ENCODE measurements at places on chromosomes 7 and 10.

- DNase-seq, result no peak
Observed at GRCh38 chr7:92723205-92723604, 113.2 kb downstream of the CDK6 start.

GRCh38 chr7:155882596-155882995, 70.3 kb upstream of the SHH start:
- DNase-seq, result no peak

GRCh38 chr10:6497620-6498019, 82.5 kb downstream of the PRKCQ start:
- DNase-seq, result no peak

- no peak for DNase-seq
Observed at GRCh38 chr10:130989670-130990232, 321.8 kb downstream of the TCERG1L start.

DNA sequence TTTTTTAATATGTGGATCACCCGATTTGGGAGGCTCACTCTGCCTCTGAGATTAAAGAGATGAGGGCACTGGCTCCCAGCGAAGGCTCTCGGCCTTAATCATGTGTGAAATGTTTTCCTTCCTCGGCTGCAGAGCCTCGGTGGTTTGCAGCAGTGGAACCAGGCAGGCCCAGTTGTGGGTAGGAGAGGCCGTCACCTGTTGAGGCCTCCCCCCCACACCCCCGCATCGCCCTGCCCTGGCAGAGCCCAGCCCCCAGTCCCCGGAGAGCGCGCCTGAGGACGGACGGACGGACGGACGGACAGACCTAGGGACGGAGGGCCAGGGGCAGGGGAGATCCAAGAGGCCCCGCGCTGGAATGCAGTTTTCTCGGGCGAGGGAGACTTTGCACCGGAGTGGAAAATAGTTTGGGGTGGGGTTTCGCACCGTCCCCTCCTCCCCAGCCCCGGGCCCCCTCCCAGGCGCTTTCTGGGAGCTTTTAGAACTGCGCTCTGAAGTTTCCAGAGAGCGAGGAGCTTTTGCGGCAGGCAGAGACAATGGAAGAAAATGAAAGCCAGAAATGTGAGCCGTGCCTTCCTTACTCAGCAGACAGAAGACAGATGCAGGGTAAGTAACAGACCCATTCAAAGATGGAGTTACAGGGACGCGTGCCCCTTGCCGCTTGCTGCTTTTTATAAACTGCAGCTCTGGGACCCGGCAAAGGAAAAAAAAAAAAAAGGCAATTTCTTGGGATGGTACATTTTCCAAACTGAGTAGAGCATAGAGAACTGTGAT, at the start of gene KIAA1217:
TSS of gene KIAA1217 (plus strand) at position 478 of the 771 bp plus-strand sequence. CDS start at position 534, 56 bp downstream.
- DNase-seq, result no peak

DNA sequence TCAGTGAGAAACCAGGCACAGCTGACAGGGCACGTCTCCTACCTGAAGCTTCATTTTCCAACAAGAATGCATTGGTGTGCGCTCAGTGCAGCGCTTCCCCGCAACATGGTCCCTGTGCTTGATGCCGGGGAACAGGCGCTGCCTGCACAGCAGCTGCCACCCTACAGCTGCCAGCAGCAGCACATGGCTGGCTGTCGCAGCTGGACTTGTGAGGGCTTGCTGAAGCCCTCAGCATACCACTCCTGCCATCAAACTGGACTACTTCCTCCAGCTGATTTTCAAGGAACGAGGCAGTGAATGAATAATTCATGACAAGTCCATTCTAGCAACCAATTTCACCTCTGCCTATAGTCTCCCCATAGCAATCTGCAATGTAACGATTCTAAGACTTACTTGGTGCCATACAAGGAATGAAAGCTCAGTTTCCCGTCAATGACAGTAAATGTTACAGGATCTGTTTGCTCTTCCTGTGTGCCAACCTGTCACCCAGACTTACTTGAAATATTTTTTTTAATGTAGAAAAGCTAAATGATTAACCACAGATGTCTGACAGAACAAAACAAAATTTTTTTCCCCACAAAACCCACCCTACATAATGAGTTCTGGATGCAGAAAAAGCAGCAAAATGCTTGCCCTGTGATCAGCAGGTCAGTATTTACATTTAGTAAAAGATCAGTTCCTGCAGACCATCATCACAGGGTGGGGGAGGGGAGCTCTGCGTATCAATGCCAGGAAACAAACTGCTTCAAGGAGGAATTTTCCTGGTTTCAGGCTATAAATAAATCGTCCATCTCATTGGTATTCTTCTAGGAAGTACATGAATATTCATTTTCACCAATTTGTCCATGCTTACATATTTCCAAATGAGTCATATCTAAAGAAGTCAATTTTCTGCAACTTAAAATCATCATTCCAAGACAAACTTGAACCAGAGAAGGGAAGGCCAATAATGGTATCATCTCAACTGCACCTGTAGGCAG, 140.6 kb downstream of the ALOX5 start:
- no peak for DNase-seq

DNA sequence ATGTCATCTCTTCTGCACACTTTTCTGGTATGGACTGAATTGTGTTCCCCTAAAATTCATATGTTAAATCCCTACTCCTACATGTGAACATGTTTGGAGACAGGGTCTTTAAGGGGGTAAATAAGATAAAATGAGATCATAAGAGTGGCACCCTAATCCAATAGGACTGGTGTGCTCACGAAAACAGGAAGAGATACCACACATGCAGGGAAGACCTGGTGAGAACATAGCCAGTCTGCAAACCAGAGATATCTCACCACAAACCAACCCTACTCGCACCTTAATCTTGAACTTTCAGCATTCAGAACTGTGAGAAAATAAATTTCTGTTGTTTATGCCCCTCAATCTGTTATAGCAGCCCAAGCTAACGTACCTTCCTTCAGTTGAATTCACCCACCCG, 51.8 kb downstream of the VWDE start:
- no peak for DNase-seq

GRCh38 chr10:69272624-69273023, 5.7 kb upstream of the HK1 start:
- peak; percentile 17 for DNase-seq

GRCh38 chr7:102895602-102896001, 17.2 kb upstream of the LRRC17 start:
- DNase-seq, result no peak

DNA sequence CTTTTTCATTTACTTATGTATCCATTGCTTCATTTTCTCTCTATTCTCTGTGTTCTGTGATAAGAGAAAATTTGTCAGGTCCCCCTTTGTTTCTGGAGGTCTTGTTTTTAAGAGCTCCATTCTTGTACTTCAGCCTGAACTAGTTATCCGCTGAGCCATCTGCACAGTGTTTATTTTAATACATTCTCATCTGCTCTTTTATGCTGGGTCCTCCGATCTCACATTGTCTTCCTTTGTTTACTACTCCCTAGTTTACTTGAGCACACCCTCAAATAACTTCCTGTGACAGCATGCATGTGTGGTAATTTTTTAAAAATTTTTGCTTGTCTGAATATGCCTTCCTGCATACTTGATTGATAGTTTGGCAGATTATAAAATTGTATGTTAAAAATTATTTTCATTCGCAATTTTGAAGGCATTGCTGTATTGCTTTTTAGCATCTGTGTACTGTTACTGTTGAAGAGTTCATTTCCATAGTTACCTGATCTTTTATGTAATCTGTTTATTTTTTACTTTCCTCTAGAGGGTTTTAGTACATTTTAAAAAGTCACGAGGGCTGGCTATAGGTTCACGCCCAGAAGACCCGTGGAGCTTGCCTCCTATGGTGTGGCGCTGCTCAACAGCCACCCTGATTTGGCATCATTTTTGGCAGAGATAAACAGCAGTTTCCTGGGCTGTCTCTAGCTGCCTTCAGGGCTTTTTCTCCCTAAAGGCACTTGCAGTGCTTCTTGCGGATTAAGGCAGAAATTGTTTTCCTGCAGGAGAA, 31.9 kb downstream of the RSBN1L start:
- no peak for DNase-seq

DNA sequence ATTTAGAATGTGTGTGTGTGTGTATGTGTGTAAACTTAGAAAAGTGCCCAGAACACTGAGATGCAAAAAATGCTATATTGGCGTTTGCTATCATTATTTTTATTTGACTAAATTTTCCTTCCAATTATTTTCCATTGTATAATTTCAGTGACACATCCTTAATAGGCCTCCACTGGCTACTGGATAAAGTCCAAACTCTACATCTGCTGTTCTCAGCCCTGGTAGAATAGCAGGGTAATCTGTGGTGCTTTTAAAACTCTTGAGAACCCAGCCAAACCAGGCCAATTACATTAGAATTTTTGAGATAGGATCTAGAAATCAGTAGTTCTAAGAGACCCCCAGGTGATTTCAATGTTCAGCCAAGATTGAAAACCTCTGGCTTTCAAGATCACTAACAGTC, 66.4 kb downstream of the ZNF503 start:
- DNase-seq, result no peak

DNA sequence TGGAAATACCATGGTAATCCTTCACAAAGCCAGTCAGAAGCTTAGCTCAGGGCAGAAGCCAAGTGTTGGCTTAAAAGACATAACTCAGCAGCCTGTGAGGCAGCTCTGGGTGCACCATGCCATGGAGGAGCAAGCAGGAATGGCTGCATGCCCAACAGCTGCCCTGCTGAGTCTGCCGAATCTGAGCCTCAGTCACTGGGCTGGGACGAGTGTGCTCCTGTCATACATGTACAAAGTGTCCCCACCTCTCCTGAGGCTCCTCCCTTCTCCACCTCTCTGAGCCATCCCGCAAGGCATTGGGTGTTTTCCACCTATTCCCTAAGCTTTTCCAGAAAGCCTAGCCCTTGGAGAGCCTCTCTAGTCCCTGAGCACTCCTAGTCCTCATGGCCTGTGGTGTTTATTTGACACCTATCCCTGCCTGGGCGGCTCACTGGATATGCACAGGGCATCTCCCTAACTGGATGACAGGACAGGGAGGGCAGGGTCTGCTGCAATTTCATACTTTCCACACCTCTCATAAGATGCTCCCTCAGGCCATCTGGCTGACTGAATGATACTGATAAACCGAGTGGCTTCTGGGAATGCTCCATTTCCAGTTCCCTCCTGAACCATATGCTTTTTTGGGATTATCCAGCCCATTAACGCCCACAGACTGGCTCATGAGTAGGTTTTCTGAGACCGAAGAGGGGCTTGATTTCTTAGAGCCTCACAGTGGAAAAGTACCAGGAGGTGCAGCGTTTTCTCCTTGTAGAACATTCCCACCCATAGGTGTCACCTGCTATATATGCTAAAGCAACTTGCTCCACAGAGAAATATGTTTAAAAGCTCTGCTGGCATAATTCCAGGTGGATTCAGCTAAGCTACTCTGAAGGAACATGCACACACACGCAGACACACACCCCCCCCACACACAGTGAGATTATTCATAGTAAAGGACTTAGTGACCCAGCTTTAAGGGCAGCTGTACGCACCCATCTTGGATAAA, 199.3 kb downstream of the SNX10 start:
- no peak for DNase-seq

DNA sequence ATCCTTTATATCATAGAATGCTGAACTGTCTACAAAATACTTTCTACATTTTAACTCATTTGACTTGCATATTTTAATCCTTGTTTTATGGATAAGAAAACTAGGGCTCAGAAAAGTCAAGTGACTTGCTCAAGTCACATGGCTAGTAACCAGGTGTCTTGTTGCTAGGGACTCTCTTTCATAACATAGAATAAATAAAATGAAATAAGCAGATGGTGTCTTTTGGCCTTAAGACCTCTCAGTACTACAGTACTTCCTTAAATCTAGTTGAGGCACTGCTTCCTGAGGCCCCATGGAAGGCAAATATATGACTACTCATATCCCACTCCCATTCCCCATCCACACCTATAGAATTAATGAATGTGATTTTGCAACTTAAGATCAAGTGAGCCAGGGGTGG, 87.9 kb downstream of the CDK6 start:
- DNase-seq, result no peak

DNA sequence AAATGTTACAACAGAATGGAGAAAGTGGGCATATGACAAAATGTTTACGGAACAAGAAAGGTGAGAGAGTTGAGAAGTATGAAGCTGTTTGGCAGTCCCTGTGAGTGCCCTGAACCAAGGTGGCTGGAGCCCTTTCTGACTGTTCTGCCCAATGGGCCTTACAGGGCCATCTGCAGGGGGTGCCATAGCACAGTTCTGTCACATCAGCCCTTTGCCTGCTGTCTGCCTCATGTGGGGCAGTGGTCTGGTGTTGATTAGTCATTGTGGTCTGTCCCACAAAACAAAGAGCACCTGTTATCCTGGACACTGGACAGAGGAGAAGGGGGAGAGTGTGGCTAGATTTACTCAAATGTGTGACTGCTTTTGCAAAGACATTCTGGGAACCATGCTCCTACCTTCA, 51.5 kb upstream of the OSBPL3 start:
- no peak for DNase-seq

DNA sequence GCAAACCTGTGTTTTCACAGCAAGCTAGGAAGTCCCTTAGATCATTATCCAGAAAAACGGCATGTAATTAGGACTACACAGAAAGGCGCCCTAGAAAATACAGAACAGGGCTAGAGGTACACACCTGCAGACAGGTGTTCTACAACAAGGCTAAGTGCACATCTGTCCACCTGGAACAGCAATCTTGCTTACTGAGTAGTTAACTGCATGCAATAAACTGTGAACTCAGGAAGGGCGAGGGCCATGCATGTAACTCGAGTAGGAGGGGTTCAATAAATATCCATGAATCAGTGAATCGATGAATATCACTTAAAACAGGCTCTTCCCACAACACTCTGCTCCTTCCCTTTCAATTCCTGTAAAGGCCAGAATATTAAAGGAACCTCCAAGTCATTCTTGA, 22.0 kb downstream of the FAM171A1 start:
- DNase-seq, result no peak

GRCh38 chr7:129433847-129434674, at the start of gene STRIP2:
Gene STRIP2 (plus strand): TSS chr7:129434432. CDS start chr7:129434473, 41 bp downstream.
- peak; percentile 37 for DNase-seq

GRCh38 chr10:7412237-7412927, 1.5 kb upstream of the SFMBT2 start:
- DNase-seq, result no peak

DNA sequence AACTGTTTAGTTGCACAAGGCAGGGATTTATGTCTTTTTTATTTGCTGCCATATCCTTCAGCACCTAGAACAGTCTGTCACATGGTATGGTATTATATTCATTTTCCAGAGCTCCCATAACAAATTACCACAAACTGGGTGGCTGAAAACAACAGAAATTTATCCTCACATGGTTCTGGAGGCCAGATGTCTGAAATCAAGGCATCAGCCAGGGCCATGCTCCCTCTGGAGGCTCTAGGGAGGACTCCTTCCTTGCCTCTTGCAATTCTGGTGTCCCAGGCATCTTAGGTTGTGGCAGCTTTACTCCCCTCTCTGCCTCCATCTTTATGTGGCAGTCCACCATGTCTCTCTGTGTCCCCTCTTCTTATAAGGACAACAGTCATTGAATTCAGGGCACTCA, 43.1 kb downstream of the MET start:
- no peak for DNase-seq

- peak; percentile 36 for DNase-seq
Observed at GRCh38 chr10:119079599-119080520, 757 bp downstream of the EIF3A start.
